ENCODE measurements at places on chromosomes 6 and 20. TPM values are rescaled to one million over a fixed set of nuclear protein-coding genes. Genes with fewer than 3 reads are reported as not detected.

The NRSN1 gene
- total RNA-seq = 0.90 TPM

The UNC5CL gene
- total RNA-seq = 0.37 TPM

The SMIM8 gene
- total RNA-seq = 37.8 TPM

The GMPR gene
- 4.5 TPM for total RNA-seq

The LY6G6F gene
- total RNA-seq = not detected

The HFE gene
- 7.3 TPM for total RNA-seq

The SDC4 gene
- 28.9 TPM for total RNA-seq

The DEF6 gene
- 7.2 TPM for total RNA-seq

The BANF2 gene
- total RNA-seq = not detected

The SUMO4 gene
- 14.6 TPM for total RNA-seq

GRCh38 chr6:37176268-37177076 lies 6.5 kb downstream of the PIM1 start:
- DNase-seq = no peak

DNA sequence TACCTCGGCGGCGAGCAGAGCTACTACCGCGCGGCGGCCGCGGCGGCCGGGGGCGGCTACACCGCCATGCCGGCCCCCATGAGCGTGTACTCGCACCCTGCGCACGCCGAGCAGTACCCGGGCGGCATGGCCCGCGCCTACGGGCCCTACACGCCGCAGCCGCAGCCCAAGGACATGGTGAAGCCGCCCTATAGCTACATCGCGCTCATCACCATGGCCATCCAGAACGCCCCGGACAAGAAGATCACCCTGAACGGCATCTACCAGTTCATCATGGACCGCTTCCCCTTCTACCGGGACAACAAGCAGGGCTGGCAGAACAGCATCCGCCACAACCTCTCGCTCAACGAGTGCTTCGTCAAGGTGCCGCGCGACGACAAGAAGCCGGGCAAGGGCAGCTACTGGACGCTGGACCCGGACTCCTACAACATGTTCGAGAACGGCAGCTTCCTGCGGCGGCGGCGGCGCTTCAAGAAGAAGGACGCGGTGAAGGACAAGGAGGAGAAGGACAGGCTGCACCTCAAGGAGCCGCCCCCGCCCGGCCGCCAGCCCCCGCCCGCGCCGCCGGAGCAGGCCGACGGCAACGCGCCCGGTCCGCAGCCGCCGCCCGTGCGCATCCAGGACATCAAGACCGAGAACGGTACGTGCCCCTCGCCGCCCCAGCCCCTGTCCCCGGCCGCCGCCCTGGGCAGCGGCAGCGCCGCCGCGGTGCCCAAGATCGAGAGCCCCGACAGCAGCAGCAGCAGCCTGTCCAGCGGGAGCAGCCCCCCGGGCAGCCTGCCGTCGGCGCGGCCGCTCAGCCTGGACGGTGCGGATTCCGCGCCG lies 994 bp downstream of the FOXC1 start:
- DNase-seq = no peak

DNA sequence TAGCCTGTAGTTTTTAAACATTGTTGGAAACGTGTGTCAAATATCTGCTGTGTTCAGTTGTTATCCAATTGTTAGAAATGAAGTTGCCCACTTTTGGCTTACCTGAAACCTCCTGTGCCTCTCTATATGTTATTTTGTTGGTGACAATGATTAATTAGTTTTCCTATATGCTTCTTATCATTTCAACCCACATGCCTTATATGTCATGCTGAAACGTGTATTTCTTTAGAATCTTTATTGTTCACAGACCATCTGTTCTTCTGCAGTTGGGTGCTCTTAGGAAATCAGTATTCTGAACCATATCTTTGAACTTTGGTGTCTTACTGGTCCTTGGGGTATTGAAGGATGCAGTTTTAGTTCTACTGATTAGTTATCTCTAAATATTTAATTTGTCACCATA lies 91.2 kb upstream of the SCGN start:
- DNase-seq = no peak

DNA sequence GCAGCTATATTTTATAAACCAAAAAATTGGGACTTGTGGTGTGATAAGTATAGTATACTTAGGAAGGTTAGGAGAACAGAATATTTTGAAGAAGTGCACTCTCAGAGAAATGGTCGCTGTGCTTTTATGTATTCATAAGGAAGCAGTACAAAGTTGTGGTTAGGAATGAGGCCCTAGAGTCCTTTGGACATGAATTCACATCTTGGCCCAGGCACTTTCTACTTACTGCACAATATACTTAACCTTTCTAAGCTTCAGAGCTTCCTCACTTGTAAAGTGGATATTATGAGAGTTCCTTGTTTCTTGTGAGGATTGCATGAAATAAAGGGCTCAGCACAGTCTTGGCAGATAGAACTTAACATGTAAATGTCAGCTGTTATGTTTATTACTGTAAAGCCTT lies 21.0 kb upstream of the SERINC3 start:
- DNase-seq = no peak

- no peak for DNase-seq
Measured at GRCh38 chr6:40263970-40264369, 323.2 kb downstream of the LRFN2 start.

DNA sequence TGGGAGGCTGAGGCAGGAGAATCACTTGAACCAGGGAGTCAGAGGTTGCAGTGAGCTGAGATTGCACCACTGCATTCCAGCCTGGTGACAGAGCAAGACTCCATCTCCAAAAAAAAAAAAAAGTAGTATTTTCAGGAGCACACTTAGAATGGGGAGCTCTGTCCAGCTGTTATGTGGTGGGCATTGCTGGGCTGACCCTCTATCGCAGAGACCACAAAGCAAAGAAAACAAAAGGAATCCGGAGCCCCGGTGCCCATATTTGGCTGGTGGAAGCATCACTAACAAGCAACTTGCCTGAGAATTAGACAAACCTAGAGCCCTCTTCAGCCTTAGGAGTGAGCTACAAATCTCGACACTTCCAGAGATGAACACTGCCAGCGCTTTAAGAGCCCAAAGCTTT lies 137.3 kb upstream of the GPR6 start:
- no peak for DNase-seq

- no peak for DNase-seq
Measured at GRCh38 chr6:1075444-1075843, 236.5 kb upstream of the FOXQ1 start.

- DNase-seq = no peak
Measured at GRCh38 chr6:37305841-37306425, 47.9 kb upstream of the RNF8 start.

DNA sequence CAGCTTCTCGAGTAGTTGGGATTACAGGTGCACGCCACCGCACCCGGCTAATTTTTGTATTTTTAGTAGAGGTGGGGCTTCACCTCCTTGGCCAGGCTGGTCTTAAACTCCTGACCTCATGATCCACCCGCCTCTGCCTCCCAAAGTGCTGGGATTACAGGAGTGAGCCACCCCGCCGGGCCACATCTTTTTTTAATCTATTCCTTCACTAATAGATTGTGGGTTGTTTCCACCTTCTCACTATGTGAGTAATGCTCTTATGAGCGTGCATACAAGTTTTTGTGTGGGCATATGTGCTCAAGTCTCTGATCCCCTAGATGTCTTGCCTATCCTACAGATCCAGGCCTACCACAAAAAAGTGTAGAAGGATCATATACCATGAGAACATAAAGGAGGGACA lies 30.7 kb downstream of the CARMIL1 start:
- no peak for DNase-seq

GRCh38 chr6:165841153-165841558 lies 178.1 kb upstream of the PDE10A start:
- DNase-seq = no peak

GRCh38 chr6:53493635-53494025 lies 51.3 kb downstream of the GCLC start:
- no peak for DNase-seq

GRCh38 chr20:63160641-63161175 lies 55.2 kb downstream of the YTHDF1 start:
- no peak for DNase-seq

DNA sequence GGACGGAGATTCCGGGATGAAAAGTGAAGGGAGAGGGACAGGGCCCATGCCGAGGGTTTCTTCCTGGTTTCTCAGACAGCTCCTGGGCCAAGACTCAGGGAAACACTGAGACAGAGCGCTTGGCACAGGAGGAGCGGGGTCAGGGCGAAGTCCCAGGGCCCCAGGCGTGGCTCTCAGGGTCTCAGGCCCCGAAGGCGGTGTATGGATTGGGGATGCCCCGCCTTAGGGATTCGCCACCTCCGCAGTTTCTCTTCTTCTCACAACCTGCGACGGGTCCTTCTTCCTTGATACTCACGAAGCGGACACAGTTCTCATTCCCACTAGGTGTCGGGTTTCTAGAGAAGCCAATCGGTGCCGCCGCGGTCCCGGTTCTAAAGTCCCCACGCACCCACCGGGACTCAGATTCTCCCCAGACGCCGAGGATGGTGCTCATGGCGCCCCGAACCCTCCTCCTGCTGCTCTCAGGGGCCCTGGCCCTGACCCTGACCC lies 55.0 kb upstream of the HLA-A start:
- DNase-seq = no peak

DNA sequence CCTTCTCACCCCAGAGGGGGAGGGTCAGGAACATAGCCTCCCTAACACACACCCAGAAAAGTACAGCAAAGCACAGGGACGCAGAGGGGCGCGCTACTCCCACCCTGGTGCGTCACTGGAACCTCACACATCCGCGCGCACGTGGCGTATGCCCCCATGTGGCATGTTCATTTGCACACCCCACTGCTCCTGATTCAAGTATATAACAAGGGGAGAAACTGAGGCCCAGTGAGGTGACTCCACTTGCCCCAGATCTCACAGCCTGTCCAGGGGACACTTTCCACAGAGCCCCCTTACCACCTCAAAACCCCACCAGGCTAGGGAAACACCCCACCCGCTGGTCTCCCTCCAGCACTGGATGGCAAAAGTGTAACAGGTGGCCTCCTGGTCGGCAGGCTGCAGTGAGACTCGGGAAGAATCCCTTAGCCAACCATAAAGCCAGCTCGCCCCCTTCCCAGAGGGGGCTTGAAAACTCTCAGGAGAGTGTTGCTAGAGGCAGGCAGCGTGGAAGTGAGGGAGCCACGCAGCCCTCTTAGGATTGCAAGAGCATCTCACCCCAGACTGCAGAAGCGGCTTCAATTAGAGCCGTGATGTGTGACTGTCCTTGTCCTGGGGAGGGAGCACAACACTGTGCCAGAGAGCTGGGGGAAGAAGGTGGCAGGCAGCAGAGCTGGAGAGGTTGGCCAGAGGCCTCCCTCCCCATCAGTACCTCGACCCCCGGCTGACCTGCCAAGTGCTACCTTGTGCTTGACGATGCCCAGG lies at the start of gene GRM4:
Gene GRM4 (minus strand): TSS at position 67 of the 762 bp plus-strand sequence. CDS start 12,591 bp downstream, outside the sequence.
- no peak for DNase-seq

DNA sequence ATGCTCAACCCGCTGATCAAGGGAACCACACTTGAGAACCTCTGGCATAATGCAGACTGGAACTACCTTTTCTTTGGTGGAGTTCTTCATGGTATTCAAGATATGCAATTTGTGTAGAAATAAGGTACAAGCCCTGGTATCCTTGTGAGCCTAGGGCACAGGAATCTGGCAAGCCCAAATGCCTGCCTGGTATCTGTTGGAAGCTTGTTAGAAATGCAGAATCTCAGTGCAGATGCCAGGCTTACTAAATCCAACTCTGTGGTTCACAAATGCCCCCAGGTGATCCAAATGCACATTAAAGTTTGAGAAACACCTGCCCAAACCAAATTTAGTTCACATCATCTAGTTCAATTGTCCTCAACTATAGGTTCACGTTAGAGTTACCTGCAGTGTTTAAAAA lies 159.8 kb upstream of the LAMP5 start:
- no peak for DNase-seq

DNA sequence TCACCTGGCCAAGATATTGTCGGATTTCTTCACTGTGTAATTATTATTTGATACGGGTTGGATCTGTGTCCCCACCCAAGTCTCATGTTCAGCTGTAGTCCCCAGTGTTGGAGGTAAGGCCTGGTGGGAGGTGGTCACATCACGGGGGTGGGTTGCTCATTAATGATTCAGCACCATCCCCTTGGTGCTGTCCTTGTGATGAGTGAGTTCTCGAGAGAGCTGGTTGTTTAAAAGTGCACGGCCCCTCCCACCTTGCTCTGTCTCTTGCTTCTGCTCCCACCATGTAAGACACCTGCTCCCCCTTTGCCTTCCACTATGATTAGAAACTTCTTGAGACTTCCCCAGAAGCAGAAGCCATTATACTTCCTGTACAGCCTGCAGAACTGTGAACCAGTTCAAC lies 173.9 kb upstream of the PMEPA1 start:
- DNase-seq = no peak

- no peak for DNase-seq
Measured at GRCh38 chr6:124132256-124132655, 328.6 kb downstream of the NKAIN2 start.

DNA sequence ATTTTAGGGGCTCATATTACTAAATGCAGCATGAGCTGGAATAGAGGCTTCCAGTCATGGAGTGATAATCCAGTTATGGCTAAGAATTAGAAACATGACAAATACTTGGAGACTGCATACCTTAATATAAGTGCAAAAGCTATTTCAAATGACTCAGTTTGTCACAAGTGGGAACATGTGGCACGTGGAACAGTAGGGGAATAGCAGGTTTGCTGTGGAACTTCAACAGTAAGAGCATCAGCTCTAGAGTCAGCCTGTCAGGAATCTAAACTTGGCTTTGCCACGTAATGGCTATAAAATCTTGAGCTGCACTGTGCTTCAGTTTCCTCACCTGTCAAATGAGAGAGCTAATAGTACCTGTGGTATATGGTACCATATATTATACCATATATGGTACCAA lies 62.1 kb downstream of the HTR1B start:
- no peak for DNase-seq

GRCh38 chr20:51955756-51956155 lies 153.4 kb upstream of the SALL4 start:
- DNase-seq = no peak

GRCh38 chr6:70180183-70180900 lies 122.5 kb downstream of the COL9A1 start:
- DNase-seq = no peak

- no peak for DNase-seq
Measured at GRCh38 chr6:22965889-22966288, 396.5 kb downstream of the HDGFL1 start.

Data from urinary bladder (tissue), 4 donors.